ENCODE measurements at places on chromosomes 1 and 21.

DNA sequence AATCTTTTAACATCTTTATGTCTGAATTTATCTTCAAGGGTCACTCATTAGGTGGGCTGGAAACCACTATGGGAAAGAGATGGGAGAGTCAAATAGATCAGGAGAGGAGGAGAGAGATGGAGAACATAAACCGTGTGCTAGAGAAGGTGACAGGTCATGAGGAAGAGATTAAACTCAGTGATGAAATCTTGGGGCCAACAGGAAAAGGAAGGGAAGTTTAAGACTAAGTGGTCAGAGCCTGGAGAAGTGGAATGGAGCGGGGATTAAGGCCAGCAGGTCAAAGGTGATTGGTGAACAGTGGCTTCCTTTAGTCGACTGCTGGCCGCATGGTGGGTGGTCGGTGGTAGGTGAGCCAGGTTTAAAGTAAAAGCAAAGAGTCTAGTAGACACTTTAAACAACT, 169.3 kb upstream of the IVNS1ABP start:
- DNase-seq = no peak

GRCh38 chr1:153431928-153432327, 15.6 kb downstream of the S100A7A start:
- no peak for DNase-seq

GRCh38 chr1:34188418-34188817, 11.7 kb downstream of the C1orf94 start:
- no peak for DNase-seq

DNA sequence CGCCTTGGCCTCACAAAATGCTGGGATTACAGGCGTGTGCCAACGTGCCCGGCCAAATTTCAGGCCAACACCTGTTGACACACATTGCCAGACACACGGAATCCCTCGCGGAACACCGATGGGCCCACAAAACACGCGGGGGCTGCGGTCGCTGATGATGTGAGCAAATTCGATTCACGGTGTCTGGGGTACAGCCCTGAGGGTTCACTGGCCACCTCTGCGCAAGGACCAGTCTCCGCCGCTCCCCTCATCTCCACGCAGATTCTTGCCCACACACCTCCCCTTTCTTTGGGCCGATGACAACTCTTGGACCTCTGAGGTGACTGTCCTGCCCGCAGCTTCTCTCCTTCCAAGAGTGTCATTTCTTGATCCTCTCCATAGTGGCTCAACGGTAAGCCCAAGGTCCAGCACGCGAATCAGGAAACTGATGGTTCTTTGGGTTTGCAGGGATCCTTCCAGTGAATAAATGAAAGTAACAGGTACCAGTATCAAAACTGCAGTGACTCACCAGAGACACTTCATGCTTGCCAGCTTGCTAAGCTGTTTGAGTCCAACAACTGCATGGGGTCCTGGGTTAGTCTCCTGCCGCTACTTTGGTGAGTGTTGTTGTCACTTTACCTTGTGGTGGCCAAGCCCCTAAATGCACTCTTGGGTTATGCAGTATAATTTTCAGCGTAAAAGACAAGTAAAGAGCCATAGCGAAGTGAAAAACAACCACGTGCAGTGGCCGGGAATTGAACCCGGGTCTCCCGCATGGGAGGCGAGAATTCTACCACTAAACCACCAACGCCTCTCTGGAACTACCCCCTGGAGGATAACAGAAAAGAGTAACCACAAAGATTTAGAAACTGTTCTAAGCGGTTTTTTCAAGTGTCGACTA, 11.0 kb upstream of the RNU1-3 start:
- no peak for DNase-seq

GRCh38 chr21:46128106-46128932, 27.1 kb downstream of the FTCD start:
- no peak for DNase-seq

DNA sequence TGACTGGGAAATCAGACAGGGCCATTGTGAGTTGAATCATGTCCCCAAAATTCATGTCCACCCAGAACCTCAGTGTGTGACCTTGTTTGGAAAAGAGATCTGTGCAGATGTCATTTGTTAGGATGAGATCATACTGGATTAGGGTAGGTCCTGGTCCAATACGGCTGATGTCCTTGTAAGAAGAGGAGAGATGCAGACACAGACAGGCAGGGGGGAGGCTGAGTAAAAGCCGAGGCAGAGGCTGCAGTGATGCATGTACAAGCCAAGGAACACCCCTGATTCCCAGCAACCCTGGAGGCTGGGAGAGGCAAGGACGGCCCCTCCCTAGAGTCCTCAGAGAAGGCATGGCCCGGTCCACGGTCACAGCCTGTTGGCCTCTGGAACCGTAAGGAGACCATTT, 15.9 kb upstream of the NPPB start:
- no peak for DNase-seq

- no peak for DNase-seq
These were observed 69.8 kb upstream of the SCAF4 start for GRCh38 chr21:31801551-31802219.

- no peak for DNase-seq
These were observed 24.7 kb upstream of the ADGRB2 start for GRCh38 chr1:31788825-31789256.

GRCh38 chr1:222691016-222691415, 21.3 kb downstream of the AIDA start:
- DNase-seq = no peak

- DNase-seq = no peak
These were observed 71.3 kb upstream of the EDEM3 start for GRCh38 chr1:184826001-184826400.

DNA sequence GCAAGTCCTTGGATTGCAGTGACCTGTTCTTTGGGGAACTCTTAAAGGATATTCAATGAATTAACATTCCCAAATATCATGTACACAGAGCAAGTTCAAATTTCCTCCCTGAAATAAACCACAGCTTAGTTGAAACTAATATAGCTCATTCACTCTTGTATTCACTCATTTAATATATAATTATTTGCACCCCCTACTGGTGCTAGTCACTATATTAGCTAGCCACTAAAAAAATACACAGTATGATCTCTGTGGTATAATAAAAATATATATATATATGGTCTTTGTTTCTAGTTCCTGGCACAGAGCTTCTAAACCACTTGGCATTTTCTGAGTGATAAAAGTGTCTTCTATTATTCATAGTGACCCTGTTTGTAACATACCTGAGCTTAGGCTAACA, 177.3 kb upstream of the LYPLAL1 start:
- no peak for DNase-seq

DNA sequence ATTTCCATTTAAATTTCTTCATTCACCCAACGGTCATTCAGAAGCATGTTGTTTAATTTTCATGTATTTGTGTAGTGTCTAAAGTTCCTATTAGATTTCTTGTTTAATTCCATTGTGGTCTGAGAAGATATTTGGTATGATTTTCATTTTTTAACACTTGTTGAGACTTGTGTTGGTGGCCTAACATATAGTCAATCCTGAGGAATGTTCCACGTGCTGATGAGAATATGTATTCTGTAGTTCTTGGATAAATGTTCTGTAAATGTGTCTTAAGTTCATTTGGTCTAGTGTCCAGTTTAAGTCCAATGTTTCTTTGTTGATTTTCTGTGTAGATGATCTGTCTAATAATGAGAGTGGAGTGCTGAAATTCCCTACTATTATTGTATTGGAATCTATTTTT, 22.7 kb upstream of the LCE5A start:
- DNase-seq = no peak

DNA sequence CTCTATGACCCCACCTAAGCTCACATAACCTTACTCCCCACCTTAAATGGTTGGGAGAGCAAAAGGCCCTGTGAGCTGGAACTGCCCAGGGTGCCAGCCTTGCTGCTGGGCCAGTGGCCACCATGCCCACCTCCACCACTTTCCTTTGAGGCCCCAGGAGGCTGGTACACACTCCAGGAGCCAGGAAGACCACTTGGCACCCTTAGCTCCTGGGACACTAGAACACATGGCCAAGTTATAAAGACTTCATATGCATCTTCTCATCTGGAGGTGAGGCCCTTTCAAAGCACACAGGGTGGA, 21.9 kb downstream of the CAPZB start:
- no peak for DNase-seq

DNA sequence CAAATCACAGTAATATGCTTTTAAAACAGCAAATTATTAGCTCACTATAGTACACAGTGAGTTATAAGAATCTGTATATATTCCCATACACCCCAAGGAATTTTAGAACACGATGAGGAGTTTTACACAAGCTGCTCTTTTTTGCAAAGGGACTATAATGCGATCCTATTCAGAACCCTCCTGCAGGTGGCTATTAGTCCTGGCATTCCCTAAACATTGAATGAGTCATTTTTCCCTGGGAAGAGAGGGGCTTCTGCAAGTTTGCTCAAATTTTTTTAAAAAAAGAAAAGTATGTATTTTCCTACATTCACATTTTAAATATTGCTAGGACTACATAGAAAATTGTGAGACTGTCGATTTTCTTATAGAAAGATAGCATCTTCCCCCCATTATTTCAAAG, 106.3 kb downstream of the COL11A1 start:
- no peak for DNase-seq

- no peak for DNase-seq
These were observed 180.8 kb downstream of the TPR start for GRCh38 chr1:186194107-186194756.

DNA sequence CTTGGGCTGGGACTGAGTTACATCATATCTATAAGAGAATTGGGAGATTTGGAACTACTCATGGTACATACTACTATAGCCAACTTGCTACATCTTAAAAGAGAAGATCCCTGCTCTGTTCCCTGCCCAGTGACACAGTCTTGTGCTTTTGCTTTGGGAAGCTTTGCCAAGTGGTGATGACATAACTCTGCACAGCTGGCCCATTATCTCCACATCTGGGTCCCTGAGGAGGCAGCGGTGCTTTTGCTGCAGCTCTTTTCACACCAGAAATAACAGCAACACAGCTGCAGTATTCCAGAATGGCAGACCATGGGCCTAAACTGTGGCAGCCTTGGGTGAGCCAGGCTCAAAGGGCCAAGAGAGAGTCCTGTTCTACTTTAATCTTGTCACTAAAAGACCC, 296.0 kb downstream of the HHAT start:
- DNase-seq = no peak

DNA sequence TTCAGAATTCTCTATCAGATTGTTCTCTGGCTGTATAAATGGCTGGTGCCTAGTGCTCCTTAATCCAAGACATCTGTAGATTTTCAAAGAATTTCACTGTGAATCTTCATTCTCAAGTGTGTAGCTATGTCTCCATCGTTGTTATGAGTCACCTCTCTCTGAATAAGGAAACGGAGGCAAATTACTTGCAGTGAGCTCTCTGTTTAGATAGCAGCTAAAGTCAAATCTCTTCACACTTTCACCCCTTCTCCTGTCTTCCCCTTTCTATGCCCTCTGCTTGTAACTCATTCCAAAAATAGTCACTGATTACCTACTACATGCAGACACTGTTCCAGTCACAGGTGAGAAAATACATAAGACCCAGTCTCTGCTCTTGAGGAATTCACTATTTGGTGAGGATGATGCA, 39.7 kb downstream of the CHML start:
- no peak for DNase-seq

DNA sequence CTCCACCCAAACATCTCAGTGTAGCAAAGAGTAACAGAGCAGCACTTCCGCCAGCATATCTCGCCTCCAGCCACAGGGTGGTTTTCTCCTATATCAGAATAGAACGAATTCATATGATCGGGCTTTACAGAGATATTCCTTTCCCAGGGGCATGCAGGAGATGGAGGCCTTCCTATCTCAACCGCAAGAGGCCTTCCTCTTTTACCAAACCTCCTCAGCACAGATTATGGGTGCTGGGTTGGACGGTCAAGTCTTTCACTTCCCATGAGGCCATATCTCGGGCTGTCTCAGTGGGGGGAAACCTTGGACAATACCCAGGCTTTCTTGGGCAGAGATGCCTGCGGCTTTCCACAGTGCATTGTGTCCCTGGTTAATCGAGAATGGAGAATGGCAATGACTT, 65.8 kb downstream of the OVGP1 start:
- DNase-seq = no peak

GRCh38 chr1:80066060-80066459, 1059.5 kb upstream of the ADGRL4 start:
- DNase-seq = no peak

DNA sequence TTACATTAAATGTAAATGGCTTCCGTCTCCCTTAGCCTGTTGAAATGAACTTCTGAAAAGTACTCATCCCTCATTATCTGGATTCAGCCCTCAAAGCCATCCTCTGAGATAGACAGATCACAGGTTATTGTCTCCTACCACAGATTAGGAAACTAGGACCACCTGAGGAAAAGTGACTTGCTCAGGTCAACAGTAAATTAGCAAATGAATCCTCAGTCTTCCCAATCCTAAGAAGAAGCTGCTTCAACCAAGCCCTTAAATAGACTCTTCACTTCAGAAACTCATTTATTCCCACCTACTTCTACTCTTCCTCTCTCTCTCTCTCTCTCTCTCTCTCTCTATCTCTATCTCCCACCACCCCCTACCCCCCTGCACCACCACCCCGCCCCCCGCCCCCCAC, 152.3 kb downstream of the DMRTA2 start:
- DNase-seq = no peak

- no peak for DNase-seq
These were observed 40.7 kb downstream of the SLC30A1 start for GRCh38 chr1:211538287-211538686.

GRCh38 chr1:221900678-221901077, 158.8 kb upstream of the DUSP10 start:
- DNase-seq = no peak

DNA sequence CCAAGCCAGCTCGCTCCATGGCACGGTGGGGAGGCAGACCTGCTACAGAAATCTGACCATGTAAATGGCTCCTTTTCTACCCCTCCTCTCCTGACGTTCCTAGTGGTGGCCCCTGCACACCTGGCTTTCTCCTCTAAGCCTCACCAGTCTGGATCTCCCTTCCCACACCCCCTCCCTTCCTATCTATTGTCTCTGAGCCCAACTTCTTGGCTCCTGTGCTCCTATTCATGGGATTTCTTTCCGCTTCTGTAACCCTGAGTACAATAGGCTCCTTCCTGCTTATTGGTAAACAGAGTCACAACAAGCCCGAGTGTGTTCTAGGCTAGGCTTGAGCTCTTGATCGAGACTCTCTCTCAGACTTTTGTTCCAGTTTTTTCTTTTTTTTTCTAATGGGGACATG, 17.6 kb downstream of the OPTC start:
- DNase-seq = no peak

DNA sequence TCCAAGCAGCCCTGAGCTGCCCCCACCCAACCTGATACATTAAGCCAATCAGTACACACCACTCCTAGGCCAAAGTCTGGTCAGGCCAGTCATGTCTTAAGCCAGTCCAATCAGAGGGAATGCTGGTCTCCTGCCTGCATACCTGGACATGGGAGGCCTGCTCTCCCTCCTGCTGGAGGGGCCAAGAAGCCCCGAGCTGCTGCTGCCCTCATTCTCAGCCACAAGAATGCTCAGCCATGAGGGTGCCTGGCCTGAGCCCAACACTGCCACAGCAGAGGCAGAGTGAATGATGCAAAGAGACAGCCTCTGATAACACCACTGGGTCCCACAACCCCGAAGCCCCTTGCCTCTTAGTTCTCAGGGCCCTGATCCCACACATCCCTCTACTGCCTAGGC, 23.0 kb downstream of the CHD5 start:
- no peak for DNase-seq
